ENCODE measurements at places on chromosomes 6 and 20. TPM values are rescaled to one million over a fixed set of nuclear protein-coding genes. Genes with fewer than 3 reads are reported as not detected.

GRCh38 chr6:113050979-113051378 lies 703.8 kb downstream of the RFPL4B start:
- no peak for DNase-seq

- DNase-seq: no peak
Observed at GRCh38 chr6:107714104-107714503, 110.0 kb downstream of the SCML4 start.

DNA sequence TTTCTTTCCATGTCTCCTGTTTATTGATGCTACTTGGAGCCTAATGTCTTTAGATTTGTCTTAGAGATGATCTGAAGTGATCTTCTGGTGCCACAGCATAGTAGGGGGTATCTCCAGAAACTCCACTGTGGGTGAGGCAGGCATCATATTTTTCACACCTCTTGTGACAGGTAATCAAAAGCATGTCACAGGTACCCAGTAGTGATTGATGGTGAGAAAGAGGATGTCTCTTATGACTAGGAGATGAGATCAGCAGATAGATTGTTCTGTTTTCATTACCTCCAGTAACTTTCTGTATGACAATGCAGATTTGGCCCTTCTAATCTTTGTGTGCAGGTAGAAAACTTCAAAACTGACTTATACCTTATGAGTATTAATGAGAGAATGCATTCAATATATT lies 13.5 kb downstream of the NCOA7 start:
- peak; percentile 30 for DNase-seq

Gene ADGRF5
- not detected for total RNA-seq

GRCh38 chr6:139306291-139306981 lies 14.6 kb upstream of the TXLNB start:
- DNase-seq: no peak

- DNase-seq: no peak
Observed at GRCh38 chr20:33108661-33109060, 29.2 kb downstream of the BPIFB4 start.

DNA sequence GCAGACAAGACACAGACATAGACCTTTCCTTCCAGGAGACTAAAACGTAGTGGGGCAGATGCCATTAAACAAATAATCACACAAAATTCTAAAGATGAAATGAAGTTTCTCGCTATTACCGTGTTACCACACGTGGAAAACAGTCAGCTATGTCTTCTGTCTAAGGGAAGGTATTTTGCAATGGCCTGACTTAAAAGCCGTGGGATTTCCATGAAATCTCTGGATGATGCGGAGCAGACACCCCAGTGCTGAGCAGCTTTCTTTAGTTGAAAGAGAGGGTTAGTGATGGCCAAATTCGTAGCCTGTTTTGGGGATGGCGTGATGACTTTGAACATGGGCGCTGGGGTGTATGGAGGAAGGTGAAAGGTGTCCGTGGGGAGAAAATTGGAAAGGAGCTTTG lies 281.8 kb downstream of the NRN1 start:
- no peak for DNase-seq

- DNase-seq: no peak
Observed at GRCh38 chr20:60255866-60256265, 297.6 kb downstream of the CDH26 start.

GRCh38 chr6:30194797-30195690 lies 18.2 kb downstream of the TRIM26 start:
- DNase-seq: no peak

DNA sequence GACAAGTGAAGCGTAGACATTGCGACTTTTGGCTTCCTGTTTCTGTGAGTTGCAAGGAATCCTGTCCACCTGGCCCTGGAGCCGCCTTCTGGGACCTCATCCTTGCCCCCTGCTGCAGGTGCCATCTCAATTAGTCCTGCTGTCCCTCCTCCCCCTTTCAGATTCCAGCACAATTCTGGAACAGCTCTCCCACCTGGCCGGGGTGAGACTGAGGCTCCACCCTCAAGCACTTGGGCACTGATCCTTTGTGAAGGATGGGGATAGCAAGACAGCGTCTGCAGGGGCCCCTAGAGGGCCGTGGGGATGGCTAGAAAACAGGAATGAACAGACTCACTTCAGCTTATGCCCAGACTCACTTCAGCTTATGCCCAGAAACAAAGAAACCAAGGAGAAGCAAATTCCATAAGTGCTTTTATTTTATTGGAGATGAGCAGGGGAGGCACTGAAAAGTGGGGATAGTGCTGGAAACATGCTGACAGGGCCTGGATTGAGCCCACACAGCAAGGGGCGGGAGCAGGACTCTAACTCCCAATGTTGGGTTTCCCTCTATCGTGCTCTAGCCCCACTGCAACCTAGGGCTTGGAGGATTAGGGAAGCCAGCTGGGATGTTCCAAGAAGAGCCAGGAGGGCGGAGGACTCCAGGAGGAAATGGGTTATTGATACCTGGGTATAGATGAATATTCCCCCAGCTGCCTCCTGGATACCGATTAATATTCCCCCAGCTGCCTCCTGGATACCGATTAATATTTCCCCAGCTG lies 1.4 kb downstream of the C6orf15 start:
- DNase-seq: no peak

GRCh38 chr6:159110013-159110412 lies 59.2 kb upstream of the FNDC1 start:
- DNase-seq: no peak

DNA sequence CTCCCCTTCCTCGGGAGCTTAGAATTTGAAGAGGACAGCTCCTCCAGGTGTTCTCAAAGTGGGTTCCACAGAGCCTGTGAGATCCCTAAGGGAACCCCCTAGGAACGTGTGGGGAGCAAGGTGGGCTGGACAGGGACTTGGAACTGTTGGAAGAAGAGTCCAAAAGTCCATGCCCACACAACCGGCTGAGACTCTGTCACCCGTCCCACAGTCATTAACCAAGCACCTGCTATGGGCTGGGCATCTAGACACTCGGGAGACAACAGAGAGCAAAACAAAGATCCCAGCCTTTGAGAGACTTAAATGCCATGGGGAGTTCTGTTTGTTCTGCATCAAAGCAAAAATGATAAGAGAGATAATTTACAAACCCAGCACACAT lies 51.9 kb upstream of the SAYSD1 start:
- DNase-seq: no peak

Gene C20orf141
- not detected for total RNA-seq

GRCh38 chr6:37048851-37049757 lies 43.6 kb downstream of the FGD2 start:
- DNase-seq: peak; percentile 80

Gene GUCA1A
- total RNA-seq: not detected

GRCh38 chr20:56605261-56605996 lies 23.7 kb upstream of the TFAP2C start:
- DNase-seq: no peak

DNA sequence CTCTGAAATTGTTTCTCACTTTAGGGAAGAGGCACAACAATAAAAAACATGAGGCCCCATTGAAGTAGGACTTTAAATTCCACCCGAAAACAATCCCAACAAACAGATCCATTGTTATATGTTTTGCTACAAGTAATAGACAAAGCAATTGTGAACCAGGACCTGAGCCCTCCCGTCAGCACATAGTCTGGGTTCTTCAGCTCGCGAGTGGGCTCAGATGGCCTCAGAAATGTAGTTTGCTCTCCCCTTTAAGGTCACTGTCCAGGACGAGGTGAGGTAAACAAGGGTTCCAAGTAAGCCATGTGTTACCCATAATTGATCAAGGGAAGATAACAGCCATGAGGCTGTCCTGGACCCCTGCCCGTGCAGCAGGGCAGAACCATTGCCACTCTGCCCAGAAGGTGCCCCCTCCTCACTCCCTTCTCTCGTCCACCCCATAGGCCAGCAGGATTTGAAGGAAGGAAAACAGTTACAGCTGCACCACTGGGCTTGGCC lies 160.1 kb upstream of the QKI start:
- no peak for DNase-seq

Gene SPTLC3
- total RNA-seq: 1.7 TPM

Gene PRR18
- 0.08 TPM for total RNA-seq

- no peak for DNase-seq
Observed at GRCh38 chr6:46969206-46969605, 47.5 kb upstream of the ADGRF5 start.

DNA sequence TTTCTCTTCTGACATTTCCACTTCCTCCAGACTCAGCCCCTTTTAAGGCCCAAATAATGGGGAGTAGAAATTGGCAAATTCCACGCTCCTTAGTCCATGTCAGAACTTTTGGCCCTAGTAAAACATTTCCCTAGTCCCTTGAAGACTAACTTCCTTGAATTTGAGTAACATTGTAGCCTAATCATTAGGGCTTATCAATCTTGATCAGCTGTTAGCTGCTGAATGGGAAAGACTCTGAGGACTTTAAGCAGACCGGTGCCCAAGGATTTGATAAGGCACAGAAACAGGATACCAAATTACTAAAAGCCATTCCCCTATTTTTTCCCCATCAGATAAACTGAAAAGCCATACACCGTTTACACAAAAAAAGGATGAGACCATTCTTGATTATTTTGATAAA lies 37.0 kb upstream of the ECI2 start:
- no peak for DNase-seq

GRCh38 chr6:46453216-46453615 lies 38.0 kb downstream of the RCAN2 start:
- no peak for DNase-seq

Gene MYH7B
- 0.33 TPM for total RNA-seq

Gene RNF217
- total RNA-seq: 0.12 TPM

- DNase-seq: no peak
Observed at GRCh38 chr6:157811137-157811475, 11.9 kb upstream of the SNX9 start.

Gene COL21A1
- total RNA-seq: not detected

Gene OR12D3
- not detected for total RNA-seq

GRCh38 chr6:24763578-24763977 lies 11.2 kb upstream of the GMNN start:
- DNase-seq: no peak

GRCh38 chr6:56005426-56005825 lies 130.0 kb upstream of the BMP5 start:
- no peak for DNase-seq

DNA sequence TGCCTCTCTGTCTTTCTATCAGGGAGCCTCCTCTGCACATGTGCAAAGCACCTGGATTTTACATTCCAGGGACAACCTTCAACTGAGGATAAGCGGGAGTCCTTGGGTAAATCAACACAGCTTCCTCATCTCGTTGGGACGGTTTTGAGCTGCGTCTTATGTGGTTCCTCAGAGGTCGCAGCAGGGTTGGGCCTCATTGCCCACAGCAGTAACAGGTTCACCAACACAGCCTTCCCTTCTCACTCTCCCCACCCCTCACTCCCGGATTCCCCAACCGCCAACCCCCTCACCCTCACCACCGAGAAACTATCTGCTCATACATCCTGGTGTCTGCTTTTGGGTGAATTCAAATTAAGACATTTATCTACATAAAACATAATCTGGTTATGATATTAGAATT lies 155.8 kb upstream of the GGTLC1 start:
- DNase-seq: no peak

Gene MEI4
- not detected for total RNA-seq

GRCh38 chr6:19303383-19303782 lies 533.8 kb upstream of the ID4 start:
- DNase-seq: no peak

DNA sequence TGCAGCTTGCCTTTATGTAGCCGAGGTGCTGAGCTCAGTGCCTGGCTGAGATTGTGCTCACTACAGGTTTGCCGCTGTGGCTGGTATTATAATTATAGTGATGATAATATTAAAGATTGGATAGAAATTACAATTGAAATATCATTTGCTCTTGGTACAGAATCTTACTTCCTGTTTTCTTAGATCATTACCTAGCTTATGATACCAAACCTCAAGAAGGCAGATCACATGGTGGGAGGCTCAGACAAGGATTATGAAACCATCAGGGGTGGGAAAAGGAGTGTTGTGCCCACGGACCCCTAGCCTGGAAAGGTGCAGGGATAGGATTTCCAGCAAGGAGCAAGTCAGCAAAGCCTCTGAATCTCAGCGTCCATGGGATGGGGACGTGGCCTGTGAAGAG lies 70.6 kb downstream of the IGF2R start:
- DNase-seq: no peak

DNA sequence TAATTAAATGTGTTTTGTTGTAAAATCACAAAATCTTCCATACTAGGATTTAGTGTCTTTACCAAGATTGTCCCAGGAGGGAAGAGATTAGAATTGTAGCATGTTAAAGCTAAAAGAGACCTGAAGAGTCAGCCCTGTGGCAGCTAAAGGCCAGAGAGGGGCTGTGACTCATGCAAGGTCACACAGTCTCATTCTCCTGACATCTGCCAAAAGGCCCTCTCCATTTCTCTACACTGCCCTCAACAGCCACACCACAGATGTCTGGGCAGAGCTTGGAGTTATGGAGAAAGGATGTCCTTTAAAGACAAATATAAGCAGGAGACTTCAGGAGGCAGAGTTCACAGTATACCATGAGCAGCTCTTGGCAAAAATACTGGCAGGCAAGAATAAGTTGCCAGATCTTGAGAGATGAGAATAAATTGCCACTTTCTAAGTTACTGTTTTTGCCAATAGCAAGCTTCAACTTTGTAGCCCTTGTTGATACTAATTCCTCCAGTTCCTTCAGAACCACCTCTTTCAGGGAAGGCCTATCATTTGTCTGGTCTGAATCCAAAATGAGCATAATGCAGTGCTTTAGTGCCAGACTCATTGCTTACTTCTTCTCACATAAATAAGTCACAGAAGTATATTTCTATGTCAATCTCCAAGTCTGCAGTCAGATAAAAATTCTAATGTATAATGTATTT lies 41.7 kb downstream of the AKIRIN2 start:
- DNase-seq: no peak

Gene SOBP
- total RNA-seq: 2.1 TPM

Gene B3GAT2
- total RNA-seq: not detected

Measured in activated naive CD8-positive, alpha-beta T cell treated with anti-CD3 and anti-CD28 coated beads for 36 hours (primary cell).